GM10248 (cell line): ENCODE measurements at places on chromosomes 4 and X.

DNA sequence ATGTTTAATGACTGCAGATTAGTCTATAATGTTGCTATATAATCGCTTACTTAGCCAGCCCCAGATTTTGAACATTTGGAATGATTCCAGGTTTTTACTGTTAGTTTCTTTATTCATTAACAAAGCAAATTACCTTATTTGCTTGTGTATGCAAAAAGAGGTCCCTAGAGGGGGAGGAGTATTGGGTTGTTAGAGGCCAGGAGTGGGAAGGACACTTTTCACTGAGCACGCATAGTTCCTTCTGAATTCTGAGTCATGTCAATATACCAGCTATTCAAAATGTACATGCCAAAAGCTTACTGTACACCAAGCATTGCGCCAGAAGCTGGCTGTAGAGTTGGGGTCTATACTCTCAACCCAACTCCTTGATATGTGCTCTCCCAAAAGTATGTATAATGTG is 5.1 kb upstream of the DGAT2L6 start:
- no peak for DNase-seq

DNA sequence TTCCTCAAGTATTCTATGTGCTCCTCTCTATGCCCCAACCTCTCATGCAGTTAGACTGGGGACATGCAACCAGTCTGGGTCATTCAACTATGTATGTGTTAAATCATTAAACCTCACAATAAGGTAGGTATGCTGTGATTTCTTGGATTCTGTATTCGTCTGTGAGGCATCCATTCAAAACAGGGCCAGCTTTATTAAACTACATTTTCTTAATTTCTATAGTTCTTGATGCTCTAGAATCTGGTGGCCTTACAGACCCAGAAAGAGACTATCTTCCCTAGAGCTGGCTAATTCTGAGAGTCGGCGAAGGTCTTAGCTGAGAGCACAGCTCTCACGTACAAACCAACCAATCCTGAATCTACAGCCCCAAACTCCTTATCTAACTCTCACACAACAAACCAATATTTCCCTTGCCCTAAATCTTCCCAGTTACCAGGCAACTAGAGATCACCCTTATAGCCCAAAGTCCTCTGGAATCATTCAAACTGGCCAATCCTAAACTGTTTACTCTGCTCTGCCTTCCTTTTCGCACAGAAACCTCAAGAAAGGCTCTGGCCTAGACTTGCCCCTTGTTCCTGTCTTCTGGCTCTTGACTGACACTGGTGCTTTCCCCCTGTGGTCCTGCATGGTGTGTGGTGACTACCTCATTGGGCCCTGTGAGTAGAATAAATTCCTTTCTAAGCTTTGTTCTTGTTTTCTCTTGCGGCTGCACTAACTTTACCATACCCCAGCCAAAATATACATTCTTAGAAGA is 203.5 kb upstream of the TET2 start:
- DNase-seq, result no peak

DNA sequence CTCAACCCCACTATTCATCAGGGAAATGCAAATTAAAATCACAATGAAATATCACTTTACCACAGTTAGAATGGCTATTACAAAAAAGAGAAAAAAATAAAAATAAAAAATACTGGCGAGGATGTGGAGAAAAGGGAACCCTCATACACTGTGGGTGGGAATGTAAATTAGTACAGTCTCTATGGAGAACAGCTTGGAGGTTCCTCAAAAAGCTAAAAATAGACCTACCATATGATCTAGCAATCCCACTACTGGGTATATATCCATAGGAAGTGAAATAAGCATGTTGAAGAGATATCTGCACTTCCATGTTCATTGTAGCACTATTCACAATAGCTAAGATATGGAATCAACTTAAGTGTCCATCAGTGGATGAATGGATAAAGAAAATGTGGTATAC is 50.5 kb upstream of the PAGE1 start:
- DNase-seq, result no peak

DNA sequence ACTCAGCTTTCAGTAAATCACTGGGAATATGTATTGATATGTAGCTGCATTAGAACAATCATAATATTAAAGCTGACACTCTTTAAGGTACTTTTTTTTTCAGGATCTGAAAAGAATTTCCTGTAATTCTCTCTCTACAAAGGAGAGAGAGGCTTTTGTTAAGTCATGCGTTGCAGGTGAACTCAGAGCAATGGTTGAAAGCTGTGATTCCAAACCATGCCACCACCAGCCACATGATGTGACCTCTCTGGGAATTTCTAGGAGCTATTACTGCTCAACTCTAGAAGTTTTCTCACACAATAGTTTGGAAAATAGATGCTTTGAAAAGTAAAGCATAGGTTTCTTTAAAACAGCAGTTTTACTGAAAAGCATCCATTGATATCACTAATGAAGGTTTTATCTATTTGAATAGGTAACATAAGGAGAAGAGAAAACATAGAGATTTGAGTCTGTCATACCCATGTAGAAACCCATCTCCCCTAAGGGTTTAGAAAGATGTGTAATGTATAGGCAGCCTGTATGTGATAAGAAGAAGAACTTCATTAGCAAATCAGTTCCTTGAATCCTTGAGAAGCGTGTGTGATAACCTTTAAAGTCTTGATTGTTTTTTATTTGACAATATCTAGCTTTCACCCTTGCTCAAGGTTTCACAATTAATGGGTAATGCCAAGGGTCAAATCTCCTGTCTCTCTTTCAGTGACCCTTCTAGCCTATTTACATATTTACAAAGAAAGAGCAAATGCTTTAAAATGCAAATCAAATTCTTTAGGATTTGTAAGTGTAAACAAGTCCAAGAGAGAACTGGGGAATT is 161.0 kb upstream of the ANKRD50 start:
- no peak for DNase-seq

DNA sequence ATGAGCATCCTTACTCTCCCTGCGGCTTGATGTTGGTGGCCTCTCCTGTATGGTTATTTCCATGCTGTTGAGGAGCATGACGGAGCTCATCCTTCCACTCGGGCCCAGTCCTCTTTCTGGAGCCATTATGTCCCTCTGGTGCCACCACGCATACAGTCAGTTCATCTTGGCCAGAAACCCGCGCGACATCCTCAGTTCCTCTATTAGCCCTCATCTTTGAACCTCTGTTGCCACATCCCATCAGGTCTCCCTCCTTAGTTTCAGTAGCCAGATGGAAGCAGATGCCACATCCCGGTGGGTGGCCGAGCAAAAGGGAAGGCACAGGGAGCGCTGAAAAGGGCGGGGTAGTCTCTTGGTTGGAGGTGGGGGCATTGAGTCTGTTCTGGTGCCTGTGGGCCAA is 4.6 kb downstream of the LOC101059915 start:
- DNase-seq, result no peak

GRCh38 chr4:15811703-15812337 is 33.7 kb downstream of the CD38 start:
- no peak for DNase-seq
